Stimulated activated CD4-positive, alpha-beta T cell treated with anti-CD3 and anti-CD28 coated beads, Interleukin-2, amount 100 ng/mL, for 24 hours (primary cell): ENCODE measurements at places on chromosomes 12 and 14.

- no peak for DNase-seq
Measured at GRCh38 chr14:82398256-82398655, 864.6 kb upstream of the SEL1L start.

DNA sequence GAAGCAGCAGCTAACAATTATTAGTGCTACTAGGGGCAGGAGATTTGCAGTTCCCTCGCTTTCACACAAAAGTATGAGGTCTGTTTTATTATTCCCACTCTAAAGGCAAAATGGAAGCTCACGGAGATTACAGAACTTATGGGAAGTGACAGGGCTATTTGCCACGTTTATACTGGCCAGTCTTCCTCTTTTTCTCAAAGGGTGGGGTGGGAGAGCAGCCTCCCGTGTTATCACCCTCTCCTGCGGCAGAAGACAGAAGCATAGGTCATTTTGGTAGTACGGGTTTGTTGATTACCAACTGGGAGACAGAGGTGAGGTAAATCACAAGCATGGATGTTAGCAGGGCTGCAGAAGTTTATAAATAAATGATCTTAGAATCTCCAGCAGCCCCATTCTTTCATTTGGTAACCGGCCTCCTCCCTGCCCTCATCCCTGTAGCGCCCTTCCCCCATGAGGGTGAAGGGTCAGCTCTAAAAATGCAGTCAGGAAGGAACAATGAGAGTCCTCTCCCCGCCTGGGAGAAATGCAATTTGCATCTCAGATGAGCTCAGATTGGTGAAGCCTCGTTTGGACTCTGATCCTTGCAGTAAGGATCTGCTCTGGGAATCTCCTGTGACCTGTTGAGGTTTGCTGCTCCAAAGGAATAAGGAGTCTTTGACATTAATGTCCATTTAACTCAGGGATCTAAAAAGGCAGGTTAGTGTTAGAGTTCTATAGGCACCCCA is 44.7 kb upstream of the SINHCAF start:
- no peak for DNase-seq

GRCh38 chr12:132292328-132293319 is 36.8 kb downstream of the GALNT9 start:
- no peak for DNase-seq

DNA sequence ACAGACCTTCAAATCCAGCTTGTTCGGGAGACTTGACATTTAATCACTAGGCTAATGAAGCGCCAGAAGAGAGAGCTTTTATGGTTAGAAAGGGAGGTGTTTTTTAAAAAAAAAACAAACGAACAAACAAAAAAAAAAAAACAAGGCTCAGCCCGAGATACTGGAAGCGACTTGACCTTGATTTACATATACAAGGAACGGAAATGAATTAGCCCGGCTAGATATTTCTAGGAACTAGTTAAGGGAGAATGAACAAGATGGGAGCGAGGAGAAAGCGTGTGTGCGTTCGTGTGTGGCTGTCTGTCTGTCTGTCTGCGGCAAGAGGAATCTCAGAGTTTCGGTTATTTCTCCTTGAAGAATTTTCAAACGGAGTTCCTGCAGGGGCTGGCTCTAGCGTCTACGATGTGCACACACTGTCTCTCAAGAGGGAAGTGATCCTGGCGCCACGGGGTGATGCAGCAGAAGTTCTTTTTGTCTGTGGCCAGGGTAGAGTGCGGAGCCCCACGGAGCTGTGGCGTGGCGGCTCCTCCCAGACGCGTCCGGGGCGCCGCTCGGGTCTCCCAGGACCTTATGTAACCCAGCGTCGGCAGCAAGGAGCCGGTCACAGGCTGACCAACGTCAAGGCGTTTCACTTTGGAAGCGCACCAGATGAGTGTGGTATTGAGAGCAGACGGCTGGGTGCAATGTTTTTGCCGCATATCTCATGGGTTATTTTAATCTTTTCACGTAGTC is 18.8 kb downstream of the SOCS2 start:
- DNase-seq = peak; percentile 32

DNA sequence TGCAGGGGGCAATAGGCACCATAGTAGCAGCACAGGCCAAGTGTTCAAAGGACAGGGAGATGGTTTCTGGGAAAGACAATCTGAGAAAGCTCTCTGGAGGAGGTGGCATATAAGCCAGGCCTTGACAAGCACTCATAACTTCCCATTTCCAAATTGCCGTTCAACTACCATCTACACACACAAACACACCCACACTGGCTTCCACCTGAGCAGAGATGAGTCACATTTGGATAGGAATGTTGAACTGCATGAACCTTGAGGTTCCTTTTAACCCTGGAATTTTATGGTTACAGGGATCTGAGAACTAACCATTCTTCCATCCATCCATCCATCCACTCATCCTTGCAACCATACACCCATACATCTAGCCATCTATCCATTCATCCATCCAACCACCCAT is 86.6 kb downstream of the KSR2 start:
- no peak for DNase-seq

GRCh38 chr14:67652189-67652588 is 22.2 kb downstream of the VTI1B start:
- no peak for DNase-seq

DNA sequence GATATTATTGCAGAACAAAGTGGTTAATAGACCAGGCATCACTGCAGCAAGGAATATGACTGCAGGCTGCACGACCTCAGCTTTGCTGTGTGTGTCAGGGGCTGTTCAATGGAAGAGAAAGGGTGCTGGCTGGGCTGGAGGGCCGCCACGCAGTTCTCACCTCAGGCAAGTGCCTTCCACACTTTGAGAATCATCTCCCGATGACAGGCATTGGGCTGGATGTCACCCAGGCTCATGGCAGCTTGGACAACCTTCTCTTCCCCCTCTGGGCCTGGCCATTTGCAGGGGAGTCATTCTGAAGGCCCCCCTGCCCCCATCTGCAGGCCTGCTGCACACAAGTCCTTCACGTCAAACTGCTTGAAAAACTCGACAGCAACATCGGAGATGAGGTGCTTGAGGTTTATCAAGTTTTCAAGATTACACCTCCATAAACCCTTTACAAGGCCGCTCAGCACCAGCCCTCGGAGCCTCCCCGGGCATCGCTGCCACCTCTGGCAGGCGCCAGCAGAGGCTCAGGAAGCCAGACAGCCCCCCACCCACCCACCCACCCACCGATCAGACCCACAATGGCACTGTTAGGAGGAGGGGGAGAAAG is 165.9 kb upstream of the GSC start:
- DNase-seq = no peak

DNA sequence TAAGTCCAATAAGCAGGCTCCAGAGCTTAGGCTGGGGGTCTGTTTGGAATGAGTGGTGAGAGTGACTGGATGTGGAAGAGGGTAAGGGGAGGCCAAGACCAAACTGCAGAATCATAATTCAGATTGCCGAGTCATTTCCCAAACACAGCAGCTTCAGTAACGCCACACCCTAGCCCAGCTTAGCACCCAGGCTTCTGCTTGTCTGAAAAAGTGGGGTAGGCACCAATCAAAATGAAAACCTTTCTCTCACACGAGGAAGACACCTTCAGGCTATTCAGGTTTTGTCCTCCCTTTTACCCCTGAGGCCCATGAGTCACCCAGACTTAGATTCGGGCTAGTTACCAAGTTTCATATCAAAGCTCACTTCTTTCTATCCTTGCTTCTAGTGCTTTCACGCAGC is 306.1 kb downstream of the DAD1 start:
- no peak for DNase-seq

DNA sequence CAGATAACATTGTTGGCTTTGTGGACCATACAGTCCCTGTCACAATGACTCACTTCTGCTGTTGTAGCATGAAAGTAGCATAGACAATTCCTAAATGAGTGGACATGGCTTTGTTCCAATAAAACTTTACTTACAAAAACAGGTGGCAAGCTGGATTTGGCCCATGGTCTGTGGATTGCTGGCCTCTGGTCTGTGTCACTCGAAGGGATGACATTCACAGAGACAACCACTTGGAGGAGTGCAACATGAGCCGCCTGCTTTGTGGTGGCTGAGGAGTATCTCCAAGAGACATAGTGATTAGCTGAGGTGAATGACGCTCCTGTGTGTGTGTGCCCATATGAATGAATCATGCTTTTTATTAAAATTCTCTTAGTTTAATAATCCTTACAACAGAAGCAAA is 81.3 kb upstream of the NRXN3 start:
- DNase-seq = no peak

- no peak for DNase-seq
Measured at GRCh38 chr14:74962046-74962445, 6.6 kb upstream of the PGF start.

DNA sequence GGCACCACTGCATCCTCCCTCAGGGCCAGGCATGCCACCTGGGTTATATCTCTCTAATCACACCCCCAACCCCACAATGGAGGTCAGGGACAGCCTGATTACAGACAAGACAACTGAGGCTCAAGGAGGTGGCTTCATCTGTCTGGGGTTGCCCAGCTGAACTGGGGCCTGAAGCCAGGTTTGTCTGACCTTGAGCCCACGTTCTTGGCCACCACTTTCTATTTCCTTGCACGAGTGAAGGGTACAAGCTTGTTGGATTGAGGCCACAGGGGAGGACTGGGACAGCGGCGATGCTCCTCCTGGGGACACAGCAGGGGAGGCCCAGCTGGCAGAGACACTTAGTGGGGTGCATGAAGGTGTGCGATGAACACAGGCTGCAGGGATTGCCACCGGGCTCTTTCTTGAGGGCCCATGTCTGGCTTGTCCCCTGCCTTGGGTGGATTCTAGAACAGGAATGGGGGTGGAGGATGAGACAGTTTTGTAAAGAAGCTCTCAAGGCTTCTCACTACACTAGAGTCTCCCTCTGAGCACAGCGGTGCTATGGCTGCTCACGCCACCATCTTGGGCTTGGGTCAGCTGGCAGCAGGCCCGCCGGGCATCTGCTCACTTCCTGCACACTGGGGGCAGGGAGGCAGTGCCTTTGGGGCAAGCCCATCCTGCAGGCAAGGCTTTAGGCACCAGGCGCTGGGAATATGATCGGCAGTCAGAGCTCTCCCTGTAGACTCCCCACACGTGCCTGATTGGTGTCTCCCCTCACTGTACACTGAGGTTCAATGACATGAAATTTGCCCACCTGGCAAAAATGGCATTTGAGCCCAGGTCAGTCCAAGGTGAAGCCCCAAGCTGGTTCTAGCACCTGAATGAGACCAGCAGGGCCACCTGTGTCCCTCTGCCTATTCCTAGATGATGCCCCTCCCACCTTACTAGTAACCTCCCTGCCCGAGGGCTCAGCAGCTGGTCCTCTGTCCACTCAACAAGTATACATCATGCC is 16.0 kb downstream of the RITA1 start:
- no peak for DNase-seq

DNA sequence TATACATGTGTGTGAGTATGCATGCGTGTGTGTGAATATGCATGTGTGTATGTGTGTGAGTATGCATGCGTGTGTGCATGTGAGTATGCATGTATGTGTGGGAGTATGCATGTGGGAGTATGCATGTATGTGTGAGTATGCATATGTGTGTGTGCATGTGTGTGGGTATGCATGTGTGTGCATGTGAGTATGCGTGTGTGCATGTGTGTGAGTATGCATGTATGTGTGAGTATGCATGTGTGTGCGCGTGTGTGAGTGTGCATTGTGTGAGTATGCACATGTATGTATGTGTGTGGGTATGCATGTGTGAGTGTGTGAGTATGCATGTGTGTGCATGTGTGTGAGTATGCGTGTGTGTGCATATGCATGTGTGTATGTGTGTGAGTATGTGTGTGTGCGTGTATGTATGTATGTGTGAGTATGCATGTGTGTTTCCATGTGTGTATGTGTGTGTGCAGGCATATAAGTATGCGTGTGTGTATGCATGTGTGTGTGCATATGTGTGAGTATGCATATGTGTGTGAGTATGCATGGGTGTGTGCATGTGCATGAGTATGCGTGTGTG is 97.9 kb upstream of the MED13L start:
- DNase-seq = no peak

DNA sequence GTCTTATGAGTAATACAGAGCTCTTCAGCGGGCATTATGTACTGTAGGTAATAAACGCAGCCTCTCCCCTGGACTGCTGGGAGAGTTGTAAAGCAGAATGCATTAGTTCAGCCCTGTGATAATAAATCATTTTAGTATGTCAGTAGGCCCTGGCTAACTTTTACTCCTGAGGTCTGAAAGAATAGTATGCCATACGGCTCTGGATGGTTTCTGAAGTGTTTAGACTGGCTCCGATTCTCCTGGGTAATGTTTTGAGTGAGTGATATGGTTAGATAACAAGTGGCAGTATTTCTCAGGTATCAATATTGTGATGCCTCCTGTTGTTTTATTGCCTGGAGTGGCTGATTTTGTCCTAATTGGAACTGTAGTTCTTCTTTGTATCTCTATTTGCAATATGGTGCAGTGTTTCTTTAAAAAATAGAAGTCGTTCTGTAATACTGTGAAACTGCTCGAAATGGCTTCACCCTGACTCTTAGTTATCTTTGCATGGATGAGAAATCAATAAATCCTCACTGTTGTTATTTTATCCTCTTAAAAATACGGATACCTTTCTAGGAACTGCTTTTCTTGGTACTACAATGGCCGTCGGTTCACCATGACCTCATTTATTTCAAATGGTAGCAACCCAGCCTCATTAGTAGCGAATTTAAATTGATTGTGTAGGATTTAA is 100.2 kb downstream of the PDZRN4 start:
- no peak for DNase-seq

DNA sequence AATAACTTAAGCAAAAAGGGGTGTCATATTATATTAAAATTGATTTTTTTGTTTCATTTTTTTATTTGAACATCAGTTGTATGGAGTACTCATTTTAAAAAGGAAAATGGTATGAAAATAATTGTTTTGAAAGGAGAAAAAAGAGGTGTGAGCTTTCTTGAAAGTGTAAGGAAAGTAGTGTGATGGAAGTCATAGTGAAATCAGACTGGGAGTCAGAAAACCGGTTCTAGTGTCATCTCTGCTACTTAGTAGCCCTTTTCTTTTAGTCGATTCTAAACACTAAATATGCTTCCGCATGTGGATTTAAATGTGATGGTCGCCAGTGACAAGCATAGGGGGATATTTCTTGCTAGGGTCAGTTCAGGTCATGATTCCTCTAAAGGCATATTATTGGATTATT is 1.8 kb upstream of the DYRK2 start:
- no peak for DNase-seq

- DNase-seq = no peak
Measured at GRCh38 chr14:99768381-99768780, 24.8 kb upstream of the EML1 start.

DNA sequence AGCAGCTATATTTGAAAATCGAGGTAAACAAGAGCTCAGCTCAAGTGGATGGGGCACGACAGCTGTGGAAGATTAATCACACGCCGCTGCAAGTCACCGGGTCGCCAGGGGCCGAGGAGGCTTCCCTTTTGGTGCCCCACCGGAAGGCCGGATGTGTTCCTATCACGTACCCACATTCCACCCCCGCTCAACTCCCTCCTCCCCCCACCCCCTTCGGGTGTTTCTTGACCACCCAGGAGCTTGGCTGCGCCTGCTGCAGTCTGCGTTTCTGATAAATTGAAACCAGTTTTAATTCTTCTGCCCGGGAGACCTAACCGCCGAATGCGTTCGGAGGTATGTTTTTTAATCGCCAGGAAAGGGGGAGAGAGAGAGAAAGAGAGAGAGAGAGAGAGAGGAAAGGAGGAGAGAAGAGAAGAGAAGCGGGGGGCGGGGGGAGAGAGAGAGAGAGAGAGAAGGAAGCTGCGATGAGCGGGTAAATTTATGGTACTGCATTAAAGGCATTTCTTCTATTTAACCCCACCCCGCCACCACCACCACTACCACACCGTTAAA is 1.8 kb downstream of the SLC8A3 start:
- DNase-seq = no peak

GRCh38 chr12:29728030-29728429 is 55.7 kb downstream of the TMTC1 start:
- DNase-seq = no peak

GRCh38 chr12:77407931-77408330 is 342.6 kb upstream of the E2F7 start:
- DNase-seq = no peak

GRCh38 chr14:105158794-105159193 is 9.8 kb downstream of the JAG2 start:
- DNase-seq = no peak
